ENCODE measurements at places on chromosomes 12 and 14.

DNA sequence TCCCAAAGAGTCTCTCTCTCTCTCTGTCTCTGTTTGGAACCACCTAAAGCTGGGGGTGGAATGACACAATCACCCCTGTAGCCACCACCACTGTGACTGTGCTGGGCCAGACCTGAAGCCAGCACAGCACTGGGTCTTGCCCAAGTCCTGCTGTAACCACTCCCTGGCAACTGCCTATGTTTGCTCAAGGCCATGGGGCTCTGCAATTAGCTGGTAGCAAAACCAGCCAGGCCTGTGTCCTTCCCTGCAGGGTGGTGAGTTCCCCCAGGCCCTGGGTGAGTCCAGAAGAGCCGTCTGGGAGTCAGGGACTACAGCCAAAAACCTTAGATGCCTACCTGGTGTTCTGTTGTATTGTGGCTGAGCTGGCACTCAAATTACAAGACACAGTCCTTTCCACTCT is 50.8 kb downstream of the DGLUCY start:
- no peak for DNase-seq

DNA sequence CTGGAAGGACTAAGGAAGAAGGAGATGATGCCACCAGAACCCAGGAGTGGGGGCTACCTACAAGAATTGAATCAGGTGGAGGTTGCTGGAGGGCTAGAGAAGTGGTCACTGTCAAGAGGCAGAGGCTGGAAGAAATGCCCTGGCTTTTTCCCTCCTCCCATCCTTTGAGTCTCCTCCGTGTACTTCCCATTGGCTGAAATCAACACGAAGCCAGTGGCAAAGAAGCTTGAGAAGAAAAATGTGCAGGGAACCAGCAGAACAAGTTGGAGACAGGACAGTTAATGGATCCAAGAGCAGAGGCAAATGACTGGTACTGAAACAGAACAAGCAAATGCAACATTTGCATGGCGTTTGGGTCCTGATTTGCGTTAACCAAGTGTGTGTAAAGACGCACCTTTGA is 9.1 kb upstream of the FBLN5 start:
- no peak for DNase-seq

- DNase-seq: no peak
Measured at GRCh38 chr14:98914942-98915341, 357.1 kb downstream of the BCL11B start.

DNA sequence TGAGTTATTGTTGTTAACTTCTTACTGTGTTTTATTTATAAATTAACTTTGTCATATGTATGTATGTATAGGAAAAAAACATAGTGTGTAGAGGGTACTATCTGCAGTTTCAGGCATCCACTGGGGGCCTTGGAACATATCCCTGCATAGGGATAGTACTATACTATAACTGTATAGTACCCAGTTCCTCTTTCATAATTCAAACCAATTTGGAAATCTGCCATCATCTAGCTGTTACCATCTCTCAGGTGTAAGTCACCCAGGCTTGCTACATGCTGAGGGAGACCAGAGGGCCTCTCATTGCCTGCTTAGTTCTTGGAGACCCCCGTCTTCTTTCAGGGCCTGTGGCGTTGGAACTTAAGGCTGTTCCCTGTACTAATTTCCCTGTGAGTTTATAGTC is 12.9 kb upstream of the DCD start:
- DNase-seq: no peak

GRCh38 chr14:22898302-22899090 is 15.5 kb downstream of the REM2 start:
- DNase-seq: no peak

- DNase-seq: no peak
Measured at GRCh38 chr14:81446279-81447007, 46.3 kb upstream of the STON2 start.

- no peak for DNase-seq
Measured at GRCh38 chr14:73958591-73958990, 8.5 kb downstream of the COQ6 start.

- no peak for DNase-seq
Measured at GRCh38 chr12:10705655-10706054, 17.5 kb downstream of the YBX3 start.

- DNase-seq: no peak
Measured at GRCh38 chr14:86141966-86142365, 612.0 kb downstream of the FLRT2 start.

DNA sequence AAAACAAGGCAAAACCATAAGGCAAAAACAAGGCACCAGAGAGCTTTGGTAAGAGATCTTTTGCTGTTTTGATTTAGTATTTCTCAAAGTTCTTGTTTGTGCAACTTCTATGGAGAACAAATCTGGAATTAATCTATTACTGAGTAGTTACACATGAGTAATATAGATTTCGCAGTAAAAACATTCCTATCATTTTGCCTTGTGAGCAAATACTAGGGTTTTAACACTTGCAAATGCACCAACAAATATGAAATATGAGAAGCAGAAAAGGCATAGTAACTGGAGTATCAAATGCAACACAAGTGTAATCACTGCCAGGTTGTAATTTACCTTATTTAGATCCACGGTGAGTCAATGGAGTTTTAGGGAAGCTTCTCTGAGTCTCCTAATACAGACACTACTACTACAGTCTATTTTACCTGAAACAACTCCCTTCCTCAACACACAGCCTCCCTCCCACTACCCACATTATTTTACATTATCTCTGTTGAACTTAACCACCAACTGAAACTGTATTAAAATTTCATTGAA is 324.1 kb downstream of the FLRT2 start:
- peak; percentile 25 for DNase-seq

DNA sequence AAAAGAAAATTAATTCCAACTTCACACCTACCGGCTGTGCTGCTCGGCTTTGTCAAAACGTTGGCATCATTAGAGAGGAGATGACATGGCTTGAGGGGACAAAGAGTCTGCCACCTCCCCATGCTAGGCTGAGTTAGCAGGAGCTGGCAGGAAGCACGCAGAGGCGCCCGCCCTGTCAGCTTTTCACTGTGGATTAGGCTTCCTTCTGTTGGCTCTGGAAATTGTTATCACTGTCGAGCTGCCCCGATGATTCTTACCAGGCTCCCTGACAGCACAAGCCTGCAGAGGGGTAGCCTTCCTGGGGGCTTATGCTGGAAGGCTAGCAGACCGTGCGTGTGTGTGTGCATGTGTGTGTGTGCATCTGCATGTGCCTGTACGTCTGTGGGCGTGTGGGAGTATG is 490.9 kb upstream of the TBX3 start:
- DNase-seq: peak; percentile 59

- DNase-seq: no peak
Measured at GRCh38 chr12:26323673-26324072, 128.3 kb downstream of the SSPN start.

GRCh38 chr12:7113389-7113871 is 4.4 kb upstream of the C1RL start:
- DNase-seq: peak; percentile 68

DNA sequence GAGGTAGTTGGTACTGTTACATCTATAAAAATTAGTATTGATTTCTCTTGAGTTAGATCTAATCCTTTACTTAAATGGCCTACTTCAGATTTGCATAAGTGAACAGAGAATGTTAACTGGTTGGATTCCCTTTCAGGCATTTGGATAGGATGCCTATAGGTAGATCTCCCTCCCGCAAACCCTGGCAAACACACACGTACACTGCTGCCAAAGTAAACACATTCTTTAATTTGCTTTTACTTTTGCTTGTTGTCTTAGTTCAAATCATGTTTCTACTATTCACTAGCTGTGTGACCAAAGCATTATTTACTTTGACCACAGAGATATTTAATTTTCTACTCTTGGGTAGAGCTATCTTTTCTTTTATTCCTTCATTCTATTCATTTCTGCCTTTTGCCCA is 936.1 kb upstream of the FBXO33 start:
- no peak for DNase-seq

DNA sequence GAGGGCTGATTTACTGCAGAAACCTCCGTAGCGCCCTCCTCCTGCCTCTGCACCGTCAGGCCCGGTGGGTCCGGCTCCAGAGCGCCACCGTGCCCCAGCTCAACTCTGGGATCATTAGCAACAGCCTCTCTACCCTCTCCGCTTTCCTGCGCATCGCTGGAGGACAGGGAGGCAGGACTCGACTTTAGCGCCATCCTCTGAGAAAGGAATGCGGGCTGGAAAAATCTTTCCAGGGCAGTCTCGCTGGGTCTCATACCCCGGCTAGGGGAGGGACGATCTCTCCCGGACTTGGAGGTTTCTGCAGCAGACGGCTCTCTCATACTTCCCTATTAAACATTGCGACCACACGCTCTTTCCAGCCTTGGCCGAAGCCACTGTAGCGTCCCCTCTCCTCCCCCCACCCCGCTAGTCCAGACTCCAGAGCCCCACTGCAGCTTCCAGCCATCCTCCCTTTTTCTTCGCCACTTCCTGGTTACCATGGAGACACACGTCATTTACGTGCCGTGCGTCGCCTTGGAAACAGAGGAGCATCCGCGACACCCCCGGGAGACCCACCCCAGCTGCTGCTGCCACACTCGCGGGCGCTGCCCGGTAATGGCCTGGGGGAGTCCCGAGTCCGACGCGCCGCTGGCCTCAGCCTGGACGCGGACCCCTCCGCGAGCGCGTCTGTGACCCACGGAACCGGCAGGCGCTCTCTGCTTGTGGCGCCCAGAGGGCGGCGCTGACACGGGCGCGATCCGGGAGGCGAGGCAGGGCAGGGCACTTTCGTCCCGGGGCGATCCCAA is at the start of gene CCDC184:
Gene CCDC184, plus strand, starts transcription at position 554 of the 785 bp plus-strand sequence. CDS start 479 bp downstream, outside the sequence.
- peak; percentile 96 for DNase-seq

GRCh38 chr14:74257941-74258763 is 18.9 kb downstream of the VSX2 start:
- peak; percentile 76 for DNase-seq

GRCh38 chr14:75578786-75579337 is 442 bp downstream of the FLVCR2 start:
- peak; percentile 68 for DNase-seq
